ENCODE measurements at places on chromosomes 5 and 9.

DNA sequence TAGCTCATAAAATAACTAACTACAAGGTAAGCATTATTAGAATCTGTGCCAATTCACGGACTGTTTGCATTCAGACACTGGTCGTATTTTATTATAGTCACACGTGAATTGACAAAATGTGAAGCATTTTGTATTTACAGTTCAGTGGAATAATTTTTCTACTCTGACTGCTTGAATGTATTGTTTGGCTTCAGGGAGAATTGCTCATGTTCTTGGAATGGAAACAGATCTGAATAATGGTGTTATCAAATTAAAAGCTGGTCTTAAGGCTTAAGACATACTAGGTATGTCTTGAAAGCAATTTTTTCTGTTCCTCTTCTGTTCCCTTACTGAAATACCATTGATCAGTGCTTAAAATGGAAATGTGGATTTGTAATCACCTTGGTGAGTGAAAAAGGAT, 543.7 kb upstream of the TLE4 start:
- no peak for DNase-seq

GRCh38 chr5:159149085-159149484, 49.4 kb upstream of the EBF1 start:
- no peak for DNase-seq

- no peak for DNase-seq
These were observed 48.4 kb downstream of the PTBP3 start for GRCh38 chr9:112285056-112285455.

GRCh38 chr9:71302776-71303175, 181.4 kb upstream of the TRPM3 start:
- DNase-seq = no peak

GRCh38 chr5:145931718-145932117, 4.7 kb upstream of the SH3RF2 start:
- no peak for DNase-seq

DNA sequence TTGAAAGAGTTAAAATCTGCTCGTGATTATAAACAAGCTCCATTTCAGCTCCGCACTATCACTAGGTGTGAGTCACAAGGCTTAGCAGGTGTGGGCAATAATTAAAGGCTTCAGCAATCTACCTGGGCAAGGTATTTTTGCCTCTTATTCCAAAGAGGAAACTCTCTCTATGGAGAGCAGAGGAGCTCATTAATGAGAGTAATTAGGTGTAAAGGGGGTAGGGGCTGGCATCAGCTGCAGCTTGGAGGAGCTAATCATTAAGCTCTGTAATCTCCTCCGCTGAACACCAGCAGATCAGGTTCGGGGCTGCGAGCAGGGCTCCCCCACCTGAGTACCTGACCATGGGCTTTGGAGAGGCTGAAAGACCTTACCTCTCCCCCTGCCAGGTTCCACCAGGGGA, 129.2 kb downstream of the CRB2 start:
- DNase-seq = no peak

GRCh38 chr9:78622126-78622525, 325.2 kb downstream of the PSAT1 start:
- no peak for DNase-seq

GRCh38 chr5:157730900-157731271, 334 bp upstream of the THG1L start:
- DNase-seq = no peak

DNA sequence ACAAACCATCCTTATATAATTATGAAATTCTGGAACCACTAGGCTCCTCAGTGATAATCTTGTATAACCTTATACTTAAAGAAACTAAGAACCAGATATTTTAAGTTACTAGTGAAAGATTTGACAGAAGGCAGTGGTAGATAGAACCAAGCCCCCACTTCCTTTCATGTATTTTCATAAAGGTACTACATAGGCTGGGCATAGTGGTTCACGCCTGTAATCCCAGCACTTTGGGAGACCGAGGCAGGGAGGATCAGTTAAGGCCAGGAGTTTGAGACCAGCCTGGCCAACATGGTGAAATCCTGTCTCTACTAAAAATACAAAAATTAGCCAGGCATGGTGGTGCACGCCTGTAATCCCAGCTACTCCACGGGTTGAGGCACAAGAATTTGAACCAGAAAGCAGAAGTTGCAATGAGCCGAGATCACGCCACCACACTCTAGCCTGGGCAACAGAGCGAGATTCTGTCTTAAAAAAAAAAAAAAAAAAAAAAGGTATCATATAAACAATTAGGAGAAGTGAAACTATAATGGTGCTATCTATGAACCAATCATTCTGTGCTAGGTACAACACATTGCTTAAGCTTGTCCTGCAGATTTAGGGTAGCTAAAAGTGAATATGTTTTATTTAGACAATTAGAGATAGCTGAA, 27.9 kb upstream of the DTWD2 start:
- no peak for DNase-seq

DNA sequence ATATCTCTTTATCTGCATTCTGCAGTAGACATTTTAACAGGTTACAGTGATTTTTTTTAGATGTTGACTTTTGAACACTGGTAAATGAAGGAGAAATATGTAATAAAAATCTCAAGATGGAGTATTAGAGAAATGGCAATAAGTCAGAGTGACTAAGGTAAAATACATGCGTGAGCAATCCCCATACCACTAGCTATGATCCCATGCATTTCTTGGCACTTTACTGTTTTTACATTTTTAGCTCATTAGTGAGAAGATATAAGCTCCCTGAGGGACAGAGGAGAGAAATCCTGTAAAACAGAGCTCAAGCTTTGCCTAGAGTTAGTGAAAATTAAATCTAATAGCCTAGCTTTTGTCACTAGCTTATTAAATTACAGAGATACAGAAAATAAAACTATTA, 181.9 kb upstream of the TRPM3 start:
- DNase-seq = no peak

- no peak for DNase-seq
These were observed at the start of gene HRH2 for GRCh38 chr5:175657593-175658271. TSS of gene HRH2 (plus strand) at chr5:175658071. CDS start at chr5:175683234, 25,163 bp downstream.

GRCh38 chr5:10520706-10521105, 43.2 kb upstream of the ANKRD33B start:
- no peak for DNase-seq

GRCh38 chr9:134456756-134457305, 130.6 kb downstream of the RXRA start:
- DNase-seq = no peak

GRCh38 chr9:101629636-101630035, 34.9 kb upstream of the PPP3R2 start:
- no peak for DNase-seq

- no peak for DNase-seq
These were observed 147.8 kb downstream of the TMEM38B start for GRCh38 chr9:105842023-105842644.

GRCh38 chr9:96376891-96377874, 6.3 kb downstream of the SLC35D2 start:
- DNase-seq = no peak

- no peak for DNase-seq
These were observed 259.0 kb upstream of the IRX1 start for GRCh38 chr5:3336666-3337065.

DNA sequence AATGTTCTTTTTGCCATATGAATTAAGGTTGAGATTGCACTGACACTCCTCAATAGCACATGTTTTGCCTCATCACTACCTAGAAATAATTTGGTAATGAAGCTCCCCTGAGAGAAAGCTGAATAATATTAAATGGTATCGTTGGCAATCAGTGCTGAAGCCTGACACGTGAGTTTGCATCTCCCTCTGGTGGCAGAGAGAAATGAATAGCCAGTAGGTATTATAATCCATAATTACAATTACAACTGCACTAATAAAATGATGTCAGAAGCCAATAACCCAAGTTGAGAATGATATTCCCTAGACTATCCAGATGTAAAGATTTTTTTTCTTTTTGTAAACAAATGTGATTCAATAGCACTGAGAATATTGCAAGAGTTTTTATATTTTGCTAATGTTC, 700.3 kb downstream of the PTPRD start:
- DNase-seq = no peak

- DNase-seq = no peak
These were observed 5.2 kb downstream of the CFAP77 start for GRCh38 chr9:132415181-132415580.

DNA sequence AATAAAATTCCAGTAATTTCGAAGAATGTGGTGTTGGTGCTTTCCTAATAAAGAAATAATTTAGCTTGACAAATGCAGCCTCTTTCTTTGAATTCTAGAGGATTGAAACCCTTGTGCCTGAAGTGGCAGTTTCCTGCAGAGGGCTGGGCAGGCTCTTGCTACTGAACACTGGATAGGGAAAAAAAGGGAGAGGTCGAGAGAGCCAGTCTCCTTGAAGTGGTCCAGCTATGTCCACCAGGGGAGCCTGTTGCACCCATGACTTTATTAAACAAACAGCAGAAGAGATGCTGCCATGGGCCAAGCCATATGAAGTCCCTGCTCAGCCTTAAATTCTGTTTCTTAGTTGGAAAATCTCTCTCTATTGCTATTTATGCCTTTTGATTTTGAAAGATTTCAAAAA, 178.4 kb downstream of the SMARCA2 start:
- no peak for DNase-seq

GRCh38 chr5:8341406-8341805, 472.5 kb downstream of the MTRR start:
- no peak for DNase-seq

GRCh38 chr9:93949694-93950449, 5.3 kb downstream of the BARX1 start:
- no peak for DNase-seq

DNA sequence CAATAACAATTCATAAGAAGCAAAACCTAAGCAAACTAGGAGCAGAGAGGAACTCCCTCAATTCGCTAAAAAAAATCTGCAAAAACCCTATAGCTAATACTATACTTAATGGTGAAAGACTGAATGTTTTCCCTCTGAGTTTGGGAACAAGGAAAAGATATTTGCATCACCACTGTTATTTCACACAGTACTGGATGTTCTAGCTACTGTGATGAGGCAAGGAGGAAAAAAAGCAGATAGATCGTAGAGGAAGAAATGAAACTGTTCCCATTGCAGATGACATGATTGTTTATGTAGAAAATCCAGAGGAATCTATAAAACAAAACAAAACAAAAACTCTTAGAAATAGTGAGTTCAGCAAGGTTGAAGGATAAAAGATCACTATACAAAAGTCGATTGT, 116.7 kb downstream of the PHF2 start:
- no peak for DNase-seq

DNA sequence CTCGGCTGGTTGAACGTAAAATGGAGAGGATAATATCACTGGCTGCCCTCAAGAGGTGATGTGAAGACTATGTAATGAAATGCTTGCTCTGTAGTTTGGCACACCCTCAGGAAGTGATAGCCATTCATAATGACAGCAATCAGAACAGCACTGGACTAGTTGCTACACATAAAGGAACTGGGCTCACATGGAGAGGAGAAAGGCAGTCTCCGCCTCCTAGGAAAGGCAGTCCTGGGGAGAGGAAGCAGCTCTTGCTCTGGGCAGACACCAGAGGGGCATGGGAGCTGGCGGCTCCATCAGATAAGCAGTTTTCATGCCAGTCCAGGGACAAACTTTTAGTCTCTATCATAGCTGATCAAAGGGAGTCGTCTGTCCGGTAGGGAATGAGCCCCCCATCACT, 46.9 kb downstream of the ARHGEF37 start:
- DNase-seq = no peak

- DNase-seq = no peak
These were observed 8.2 kb upstream of the DRD1 start for GRCh38 chr5:175452166-175452565.

DNA sequence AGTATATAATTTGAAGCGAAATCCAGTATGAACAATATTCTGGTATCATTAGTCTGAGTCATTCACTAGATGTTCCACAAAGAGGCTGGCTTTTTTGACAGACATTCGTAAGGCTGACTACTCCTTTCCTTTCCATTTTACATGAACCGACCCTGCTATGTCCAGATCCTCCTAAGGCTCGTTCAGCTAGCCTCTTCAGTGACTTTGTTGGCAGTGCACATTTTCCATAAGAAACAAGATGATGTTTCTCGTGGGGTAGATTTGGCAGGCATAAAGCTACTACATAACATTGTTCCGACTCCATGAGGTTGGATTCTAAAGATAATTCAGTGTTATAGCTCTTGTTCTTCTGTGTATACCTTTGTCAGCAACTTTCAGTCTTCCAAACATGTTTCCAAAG, 49.0 kb downstream of the ZNF462 start:
- no peak for DNase-seq

DNA sequence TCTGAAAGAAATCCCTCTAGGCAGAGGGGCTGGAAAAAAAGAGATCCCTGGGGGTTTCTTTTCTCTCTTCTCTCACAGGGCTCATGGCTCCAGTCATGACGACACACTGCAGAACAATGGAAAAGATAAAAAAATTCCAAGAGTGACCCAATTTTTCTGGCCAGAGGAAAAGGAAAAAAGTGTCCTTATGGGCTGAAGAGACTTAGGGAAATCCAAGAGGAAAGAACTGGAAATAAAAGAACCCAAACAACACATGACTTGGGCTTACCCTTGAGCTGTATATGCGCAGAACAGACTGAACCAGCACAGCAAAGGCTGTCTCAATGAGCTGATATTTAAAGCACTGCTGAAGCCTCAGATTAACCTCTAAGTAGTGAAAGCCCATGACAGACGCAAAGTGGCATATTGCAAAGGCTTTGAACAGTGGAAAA, 102.4 kb downstream of the SMIM23 start:
- no peak for DNase-seq

DNA sequence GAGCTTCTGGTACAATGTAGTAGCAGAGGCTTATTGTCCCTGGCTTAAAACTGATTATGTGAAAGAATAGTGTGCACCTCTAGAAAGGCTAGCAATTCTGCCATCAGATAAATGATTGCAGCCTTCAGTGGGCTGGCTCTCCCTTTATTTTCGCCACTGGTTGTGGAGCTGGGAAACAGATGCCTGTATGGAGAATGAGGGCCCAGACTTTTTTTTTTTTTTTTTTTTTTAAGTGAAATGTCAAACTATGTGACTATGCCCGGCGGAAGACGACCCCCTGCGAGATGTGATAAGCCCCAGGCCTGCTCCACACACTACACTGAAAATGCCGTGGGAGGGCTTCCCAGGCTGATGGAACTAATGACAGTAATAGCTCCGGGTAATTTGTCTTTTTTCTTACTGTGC, 28.7 kb downstream of the ISL1 start:
- no peak for DNase-seq

DNA sequence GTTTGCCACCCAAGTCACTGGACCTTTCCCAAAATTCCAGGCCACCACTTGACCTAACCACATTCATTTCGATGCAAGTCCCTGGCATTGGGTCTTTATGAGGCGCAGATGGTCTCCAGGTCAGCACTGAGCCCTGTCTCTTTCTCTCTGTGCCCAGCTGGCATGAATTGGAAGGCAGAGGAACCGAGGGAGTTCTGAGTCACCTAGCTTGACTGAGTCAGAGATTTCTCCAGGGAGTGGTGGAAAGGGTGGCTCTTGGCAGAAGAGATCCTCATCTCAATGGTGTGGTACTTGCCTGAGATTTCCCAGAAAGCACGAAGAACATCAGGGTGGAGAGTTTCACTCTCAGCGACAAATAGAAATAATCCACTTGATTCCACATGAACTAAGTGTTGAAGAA, 43.8 kb downstream of the WDR36 start:
- DNase-seq = no peak

All from AG04450 (cell line).